ENCODE measurements at places on chromosomes 13 and 19.

GRCh38 chr19:55077106-55077505 lies 1.4 kb downstream of the EPS8L1 start:
- no peak for DNase-seq

DNA sequence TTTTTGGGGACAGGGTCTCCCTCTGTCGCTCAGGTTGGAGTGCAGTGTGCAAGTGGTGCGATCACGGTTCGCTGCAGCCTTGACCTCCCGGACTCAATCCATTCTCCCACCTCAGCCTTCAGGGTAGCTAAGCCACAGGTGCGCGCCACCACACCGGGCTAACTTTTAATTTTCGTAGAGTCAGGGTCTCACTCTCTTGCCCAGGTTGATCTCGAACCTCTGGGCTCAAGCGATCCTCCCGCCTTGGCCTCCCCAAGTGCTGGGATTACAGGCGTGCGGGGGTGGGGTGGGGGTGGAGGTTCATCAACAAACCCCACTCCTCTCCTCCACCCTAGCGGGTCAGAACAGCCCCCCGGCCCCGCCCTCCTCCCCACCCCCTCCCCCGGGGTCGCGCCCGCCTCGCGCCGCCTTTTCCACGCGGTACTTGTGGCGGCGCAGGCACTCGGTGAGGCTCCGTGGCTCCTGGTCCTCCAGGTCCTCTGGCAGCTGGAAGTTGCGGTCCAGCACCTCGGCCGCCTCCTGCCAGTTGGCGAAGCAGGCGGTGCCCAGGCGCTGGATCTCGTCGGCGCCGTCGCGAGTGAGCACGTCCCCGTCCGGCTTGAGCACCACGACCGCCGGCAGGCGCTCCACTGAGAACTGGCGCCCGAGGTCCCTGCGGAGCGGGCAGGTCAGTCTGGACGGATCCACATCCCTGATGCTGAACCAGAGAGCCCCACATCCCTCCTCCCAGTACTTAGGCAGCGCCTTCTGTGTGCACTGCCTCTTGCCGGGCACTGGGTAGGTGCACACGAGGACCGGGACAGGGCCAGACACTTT lies 5.2 kb downstream of the NXNL1 start:
- no peak for DNase-seq

DNA sequence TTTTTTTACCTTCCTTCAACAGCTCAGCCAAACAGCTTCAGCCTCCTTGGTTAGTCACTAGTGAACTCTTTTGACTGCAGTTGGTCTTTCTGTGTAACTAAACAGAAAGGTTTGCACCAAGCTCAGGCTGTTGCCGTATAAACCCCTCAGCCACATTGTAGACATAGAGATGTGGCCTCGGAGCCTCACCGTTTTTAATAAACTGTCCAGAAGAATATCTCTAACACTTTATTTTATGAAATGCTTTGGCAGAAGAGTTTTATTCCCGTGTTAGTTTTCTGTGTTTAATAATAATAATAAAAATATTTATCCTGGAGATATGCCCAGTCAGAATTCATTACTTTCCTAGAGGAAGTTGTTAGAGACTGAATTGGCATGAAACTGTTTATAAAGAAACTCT lies 171.7 kb upstream of the MAB21L1 start:
- DNase-seq = no peak

DNA sequence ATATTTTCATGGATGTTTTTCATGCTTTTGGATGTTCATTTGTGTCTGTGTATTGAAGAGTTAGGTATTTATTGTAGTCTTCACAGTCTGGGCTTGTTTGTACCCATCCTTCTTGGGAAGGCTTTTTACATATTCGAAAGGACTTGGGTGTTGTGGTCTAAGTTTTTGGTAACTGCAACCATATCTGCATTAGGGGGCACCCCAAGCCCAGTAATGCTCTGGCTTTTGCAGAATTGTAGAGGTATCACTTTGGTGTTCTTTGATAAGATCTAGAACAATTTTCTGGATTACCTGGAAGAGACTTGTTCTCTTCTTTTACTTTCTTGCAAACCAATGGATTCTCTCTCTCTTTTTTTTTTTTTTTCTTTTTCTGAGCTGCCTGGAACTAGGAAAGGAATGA lies 581.3 kb downstream of the DACH1 start:
- no peak for DNase-seq

- DNase-seq = no peak
Observed at GRCh38 chr13:39935155-39935554, 279.7 kb downstream of the COG6 start.

GRCh38 chr13:101144808-101145419 lies 271.4 kb downstream of the NALCN start:
- no peak for DNase-seq
